ENCODE measurements at places on chromosomes 2 and 18. TPM values are rescaled to one million over a fixed set of nuclear protein-coding genes. Genes with fewer than 3 reads are reported as not detected.

MROH2A gene
- 1.8 TPM for polyA plus RNA-seq

CNTNAP5 gene
- polyA plus RNA-seq = not detected

CCDC85A gene
- polyA plus RNA-seq = 0.65 TPM

- no peak for DNase-seq
These were observed 68.0 kb downstream of the BCL2L11 start for GRCh38 chr2:111188681-111189080.

Measured in kidney (tissue), 22 donors.